Stimulated activated CD4-positive, alpha-beta T cell treated with anti-CD3 and anti-CD28 coated beads, Interleukin-1b, Interleukin-23, amount 100 ng/mL, for 48 hours (primary cell): ENCODE measurements at places on chromosomes 6 and 20.

- DNase-seq: no peak
These were observed 128.8 kb downstream of the QKI start for GRCh38 chr6:163543321-163543720.

DNA sequence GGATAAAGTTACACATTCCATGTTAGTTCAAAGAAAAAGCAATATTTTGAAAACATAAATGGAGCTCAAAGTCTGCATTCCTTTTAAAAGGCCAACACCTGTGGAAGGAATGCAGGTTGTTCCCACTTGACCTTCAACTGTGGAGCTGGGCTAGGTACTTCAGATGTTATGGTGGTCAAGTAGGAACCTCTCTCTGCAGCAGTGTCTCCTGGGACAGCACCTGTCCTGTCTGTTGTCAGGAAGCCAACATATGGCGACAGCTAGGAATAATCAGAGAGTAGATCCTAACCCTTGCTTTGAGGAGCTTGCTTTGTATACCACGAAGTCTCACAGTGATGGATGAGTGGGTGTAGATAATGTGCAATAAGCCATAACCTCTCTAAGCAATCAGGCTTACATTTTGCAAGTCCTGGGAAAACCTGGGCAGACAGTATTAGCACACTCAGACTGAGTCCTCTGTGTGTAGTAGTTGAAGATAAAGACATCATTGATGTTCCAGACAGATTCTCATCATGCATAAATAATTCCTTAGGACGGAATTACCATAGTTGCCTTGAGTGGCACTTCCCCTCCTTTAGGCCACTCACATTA is 347.5 kb downstream of the PRL start:
- no peak for DNase-seq

- no peak for DNase-seq
These were observed 52.5 kb upstream of the SPTLC3 start for GRCh38 chr20:12956303-12956702.

DNA sequence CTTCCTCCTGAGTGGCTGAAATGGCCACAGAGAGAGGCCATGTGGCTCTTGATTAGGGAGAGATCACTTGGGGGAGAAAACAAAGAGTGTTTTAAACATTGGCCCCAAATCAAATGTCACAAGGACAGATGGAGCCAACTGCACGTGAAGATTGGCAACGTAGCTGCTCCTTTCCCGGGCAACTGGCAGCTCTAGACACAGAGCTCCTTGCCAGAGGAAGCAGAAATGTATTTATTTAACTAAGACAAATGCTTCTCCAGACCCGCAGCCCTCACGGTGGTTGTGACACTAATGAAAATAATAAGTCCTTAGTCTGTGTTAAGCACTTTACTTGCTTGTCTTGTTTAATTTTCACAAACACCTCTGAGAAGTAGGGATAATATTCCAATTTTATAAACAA is 49.6 kb upstream of the DSN1 start:
- DNase-seq: no peak

DNA sequence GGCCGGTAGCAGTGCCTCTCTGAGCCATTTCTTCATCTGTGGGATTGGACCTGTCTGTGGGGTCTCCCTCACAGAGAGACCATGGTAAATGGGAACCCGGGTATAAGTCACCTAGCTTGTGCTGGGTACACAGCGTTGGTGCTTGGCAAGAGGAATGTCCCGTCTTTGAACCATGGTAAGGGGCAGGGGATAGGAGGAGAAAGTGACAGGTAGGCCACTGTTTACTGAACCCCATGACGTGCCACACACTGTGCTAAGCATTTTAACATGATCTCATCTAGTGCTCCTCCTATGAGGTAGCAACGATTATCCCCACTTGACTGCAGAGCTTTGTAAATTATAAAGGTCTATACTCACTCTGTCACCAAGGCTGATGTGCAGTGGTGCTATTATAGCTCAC is 600 bp upstream of the TNNC2 start:
- no peak for DNase-seq

GRCh38 chr6:170093658-170094596 is 197.0 kb downstream of the DLL1 start:
- no peak for DNase-seq

DNA sequence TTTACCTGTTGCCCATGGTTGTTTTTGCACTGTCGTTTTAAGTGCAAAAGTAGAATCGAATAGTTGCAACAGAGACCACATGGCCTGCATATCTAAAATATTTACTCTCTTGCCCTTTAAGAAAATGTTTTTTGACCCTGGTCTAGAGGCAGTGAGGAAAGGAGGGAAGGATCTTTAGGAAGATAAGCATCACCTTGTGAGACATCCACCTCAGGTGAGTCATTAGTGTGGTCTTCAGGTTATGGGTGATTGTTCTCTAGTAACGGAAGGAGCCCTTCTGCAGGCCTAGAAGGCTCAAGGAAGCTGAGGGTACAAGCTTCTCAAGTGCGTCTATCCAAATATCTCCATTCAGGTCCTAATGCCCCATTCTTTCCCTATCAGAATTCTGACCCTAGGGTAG is 6.6 kb upstream of the RAB44 start:
- DNase-seq: no peak

DNA sequence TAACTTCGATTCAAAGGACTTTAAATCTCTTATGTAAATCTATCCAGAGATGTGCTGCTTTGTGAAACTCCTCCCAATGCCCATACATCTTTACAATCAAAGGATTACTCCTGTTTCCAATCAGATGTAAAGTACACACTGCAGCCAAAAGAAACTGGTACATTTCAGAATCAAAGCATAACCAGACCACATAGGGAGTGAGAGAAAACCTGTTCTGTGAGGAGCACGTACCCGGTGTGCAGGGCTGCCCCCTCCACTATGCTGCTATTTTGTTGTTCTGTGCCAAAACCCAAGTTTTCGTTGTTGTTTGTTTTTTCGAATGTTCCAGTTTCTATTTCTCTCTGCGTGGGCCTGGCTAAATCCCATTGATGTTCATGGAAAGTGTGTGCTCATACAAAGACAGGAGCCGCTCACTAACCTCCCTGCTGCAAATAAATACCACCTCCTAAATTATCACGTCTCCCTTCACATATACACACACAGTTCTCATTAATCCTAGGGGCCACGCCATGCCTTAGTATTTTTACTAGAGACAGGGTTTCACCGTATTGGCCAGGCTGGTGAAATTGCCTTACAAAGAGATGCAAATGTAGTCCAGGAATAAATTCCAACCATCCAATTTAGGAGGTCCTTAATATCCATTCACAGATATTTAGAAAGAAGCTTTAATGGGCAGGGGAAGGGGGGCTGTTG is 52.9 kb downstream of the ATP9A start:
- no peak for DNase-seq

- DNase-seq: no peak
These were observed 15.6 kb downstream of the RMND1 start for GRCh38 chr6:151436300-151436699.

DNA sequence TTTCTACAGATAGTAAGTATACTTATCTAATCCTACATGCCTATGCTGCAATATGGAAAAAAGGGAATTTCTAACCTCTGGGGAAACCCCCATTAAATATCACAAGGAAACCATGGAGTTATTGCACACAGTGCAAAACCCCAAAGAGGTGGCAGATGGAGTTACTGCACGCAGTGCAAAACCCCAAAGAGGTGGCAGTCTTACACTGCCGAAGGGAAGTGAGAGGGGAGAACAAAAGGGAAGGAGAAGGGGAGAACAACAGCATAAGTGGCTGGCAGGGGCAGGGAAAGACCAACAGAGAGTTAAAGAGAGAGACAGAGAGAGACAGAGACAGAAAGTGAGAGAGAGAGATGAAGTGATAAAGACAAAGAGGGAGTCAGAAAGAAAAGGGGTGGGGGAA is 43.8 kb upstream of the EIF2S2 start:
- no peak for DNase-seq

DNA sequence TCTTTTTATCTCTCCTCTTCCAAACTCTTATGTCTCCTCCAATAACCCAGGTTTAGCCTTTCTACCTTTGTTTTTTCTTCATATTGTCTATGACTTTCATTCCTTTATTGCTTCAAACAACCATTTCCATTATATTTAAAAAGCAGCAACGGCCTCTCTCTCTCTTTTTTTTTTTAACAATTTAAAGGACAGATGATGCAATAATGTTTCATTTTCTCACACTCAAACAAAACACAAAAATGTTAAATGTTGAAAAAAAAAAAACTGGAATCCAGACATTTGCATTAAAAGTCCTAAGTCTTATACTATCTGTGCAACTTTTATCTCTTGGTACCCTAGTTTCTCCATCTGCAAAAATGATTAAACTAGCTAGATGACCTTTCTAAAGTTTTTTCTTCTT is 105.8 kb downstream of the LMBRD1 start:
- DNase-seq: no peak

DNA sequence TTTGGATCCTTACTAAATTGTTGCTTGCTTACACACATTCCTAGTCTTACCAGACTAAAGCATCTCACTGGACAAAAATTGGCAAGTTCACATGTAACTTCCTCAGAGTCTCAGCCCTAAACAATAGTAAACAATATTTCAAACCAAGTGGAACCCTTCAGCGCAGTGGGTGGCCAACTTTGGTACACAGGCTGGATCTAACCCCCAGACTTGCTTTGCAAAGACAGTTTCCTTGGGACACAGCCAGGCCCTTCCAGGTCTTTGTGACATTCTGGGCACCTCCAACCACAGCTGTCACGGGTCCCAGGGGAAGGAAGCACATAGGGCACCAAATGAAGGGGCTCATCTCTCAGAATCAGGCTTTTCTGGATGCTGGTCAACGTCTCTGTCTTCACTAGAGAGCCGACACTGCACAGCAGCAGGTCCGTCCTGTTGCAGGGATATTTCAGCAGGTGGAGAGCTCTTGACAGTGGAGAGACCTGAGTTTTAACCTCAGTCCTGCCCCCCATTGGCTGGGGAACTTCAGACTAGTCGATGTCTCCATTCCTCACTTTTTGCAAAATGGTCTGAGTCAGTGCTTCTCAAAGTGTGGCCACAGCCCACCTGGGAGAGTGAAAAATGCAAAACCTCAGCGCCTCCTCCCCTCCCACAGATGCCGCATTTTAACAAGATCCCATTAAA is 91.4 kb downstream of the BFSP1 start:
- DNase-seq: no peak

DNA sequence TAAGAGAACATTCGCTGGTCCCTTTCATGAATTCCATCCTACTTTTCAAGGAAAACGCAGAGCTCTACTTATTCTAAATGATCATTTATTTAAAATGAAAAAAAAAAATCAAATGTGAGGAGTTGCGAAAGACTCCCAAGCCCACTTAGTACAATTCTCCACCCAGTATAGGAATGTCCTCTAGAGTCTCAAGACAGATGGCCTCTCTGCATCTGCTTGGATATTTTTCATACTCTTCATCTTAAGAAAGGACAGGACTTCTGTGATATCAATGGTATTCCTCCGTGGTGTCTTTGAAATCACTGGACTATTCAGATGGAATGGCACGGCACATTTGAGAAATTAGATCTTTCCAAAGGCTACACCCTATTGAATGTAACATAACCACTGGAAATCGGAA is 107.1 kb downstream of the PTPRK start:
- DNase-seq: no peak
